ENCODE measurements at places on chromosomes 12 and 14.

GRCh38 chr12:116827432-116827831, 53.8 kb downstream of the HRK start:
- DNase-seq, result no peak

DNA sequence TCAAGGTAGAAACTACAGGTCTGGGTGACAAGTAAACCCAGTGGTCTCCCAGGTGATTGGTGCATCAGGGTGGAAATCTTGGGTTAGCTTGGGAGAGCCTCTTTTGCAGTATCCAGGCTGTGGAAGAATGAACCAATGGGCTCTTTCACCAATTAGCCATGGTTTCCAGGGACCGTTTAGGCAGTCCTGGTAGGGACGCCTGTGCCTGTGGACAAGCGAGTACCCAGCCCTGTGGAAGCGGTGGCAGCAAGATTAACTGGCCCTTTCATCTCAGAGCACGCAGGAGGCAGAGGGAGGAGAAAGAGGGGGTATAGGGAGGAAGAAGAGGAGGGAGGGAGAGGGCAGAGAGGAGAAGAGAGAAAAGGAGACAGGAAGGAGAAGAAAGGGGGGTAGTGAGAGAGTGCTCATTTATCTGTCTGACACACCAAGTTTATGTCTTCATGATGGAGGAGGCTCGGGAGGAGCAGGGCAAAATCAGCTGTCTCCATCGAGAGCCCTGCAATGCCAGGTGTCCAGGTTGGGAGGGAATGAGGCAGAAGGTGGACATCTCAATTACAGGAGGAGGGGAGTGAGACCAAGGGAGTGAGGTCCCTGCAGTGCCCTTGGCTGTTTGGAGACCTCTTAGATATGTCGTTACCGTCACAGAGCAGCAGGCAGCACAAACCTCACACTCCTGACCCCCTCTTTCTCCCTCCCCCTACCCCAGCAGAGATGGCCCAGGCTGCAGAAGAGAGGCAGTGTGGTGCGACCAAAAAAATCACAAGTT, 4.6 kb upstream of the ZDHHC22 start:
- no peak for DNase-seq

- no peak for DNase-seq
Measured at GRCh38 chr14:23439107-23439835, 3.8 kb upstream of the MYH7 start.

- no peak for DNase-seq
Measured at GRCh38 chr12:93895089-93895445, 217.9 kb downstream of the CRADD start.

- DNase-seq, result peak; percentile 76
Measured at GRCh38 chr14:37599507-37600368, 4.3 kb downstream of the TTC6 start.

DNA sequence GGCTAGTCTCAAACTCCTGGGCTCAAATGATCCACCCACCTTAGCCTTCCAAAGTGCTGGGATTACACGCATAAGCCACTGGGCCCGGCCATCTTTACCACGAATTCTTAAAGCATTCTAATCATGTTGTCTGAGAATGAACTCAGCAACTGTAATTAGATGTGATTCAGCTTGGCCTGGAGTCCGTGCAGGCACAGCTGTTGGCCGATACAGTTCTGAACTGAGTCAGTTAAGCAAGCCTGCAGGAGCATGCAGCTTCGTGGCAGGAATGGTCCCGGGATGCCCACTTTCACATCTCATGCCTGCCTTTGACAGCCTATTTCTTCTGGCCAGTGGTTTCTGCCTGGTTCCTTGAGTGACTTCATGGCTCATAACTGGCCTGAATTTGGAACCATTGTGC, 194.1 kb downstream of the ANO6 start:
- no peak for DNase-seq

DNA sequence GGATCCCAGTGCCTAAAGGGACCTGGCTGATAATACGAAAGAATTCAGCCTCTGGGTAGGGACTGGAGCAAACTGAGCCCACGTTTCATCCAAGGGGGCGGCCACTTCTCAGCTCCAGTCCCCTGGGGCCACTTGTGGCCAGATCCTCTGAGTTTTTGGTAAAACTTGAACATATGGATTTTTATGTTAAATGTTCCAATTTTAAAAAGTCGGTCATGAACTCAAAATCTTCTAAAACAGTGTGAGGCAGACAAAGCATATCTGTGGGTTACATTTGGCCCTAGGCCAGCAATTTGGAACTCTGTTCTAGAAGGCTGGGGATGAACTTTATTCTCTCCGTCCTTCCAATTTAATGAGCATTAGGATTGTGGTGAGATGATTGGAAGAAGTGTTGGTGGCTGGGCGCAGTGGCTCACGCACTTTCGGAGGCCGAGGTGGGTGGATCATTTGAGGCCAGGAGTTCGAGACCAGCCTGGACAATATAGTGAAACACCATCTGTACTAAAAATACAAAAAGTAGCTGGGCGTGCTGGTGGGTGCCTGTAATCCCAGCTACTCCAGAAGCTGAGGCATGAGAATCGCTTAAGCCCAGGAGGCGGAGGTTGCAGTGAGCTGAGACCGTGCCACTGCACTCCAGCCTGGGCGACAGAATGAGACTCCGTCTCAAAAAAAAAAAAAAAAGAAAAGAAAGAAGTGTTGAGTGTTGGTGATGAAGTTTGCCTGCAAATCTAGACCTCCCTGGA, 3.0 kb upstream of the PPP1CC start:
- DNase-seq, result no peak

DNA sequence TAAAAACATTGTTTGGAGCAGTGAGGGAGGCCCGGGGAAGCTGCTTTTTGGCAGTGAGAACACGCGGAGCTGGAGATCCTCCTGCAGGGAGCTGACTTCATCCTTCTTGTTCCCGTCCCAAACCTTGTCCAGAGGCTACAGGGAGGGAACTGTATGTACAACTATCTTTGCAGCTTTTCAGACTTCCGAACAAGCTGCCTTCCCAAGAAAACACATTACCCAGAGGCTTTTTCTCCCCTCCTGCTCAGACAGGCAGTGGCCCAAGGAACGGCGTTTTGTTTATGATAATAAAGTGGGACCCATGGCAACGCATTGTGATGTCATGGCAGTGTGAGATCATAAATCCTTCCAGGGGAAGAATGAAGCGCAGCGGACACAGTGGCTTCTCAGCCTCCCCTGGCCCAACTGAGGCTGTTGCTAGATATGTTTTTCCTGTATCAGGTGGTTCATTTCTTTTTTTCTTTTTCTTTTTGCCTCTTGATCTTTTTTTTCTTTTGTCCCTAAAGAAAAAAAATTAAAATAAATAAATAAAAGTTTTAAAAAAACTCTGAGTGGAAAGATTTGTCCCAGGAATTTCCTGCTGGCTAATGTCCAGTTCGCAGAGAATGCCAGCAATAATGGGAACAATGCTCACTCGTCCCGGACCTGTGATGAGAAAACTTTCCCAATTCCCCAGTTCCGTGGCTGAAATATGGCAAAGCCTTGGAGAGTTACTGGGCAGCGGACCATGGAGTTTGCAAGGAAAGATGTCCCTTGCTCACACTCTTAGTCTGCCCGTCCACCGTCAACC, 103.4 kb upstream of the MAP1LC3B2 start:
- no peak for DNase-seq

GRCh38 chr12:61916831-61917230, 343.4 kb upstream of the USP15 start:
- DNase-seq, result no peak

Data from NCI-H1417 treated with DMSO at 0.1 percent for 48 hours (cell line).